ENCODE measurements at places on chromosomes 2 and 18. TPM values are rescaled to one million over a fixed set of nuclear protein-coding genes. Genes with fewer than 3 reads are reported as not detected.

GRCh38 chr2:43513796-43514195 is 82.0 kb downstream of the THADA start:
- DNase-seq = no peak

- DNase-seq = no peak
These were observed 57.6 kb downstream of the TPGS2 start for GRCh38 chr18:36771245-36771644.

- no peak for DNase-seq
These were observed 2.9 kb downstream of the DUSP11 start for GRCh38 chr2:73776869-73777519.

GRCh38 chr2:198165289-198165688 is 360.9 kb downstream of the PLCL1 start:
- DNase-seq = no peak

Gene IRS1
- total RNA-seq = 24.1 TPM

Gene PTPRM
- total RNA-seq = 100 TPM

Measured in left ventricle myocardium superior (tissue), 1 donor.